A549 treated with DMSO at 1 μM for 4 hours (cell line): ENCODE measurements at places on chromosomes 1 and 21. TPM values are rescaled to one million over a fixed set of nuclear protein-coding genes. Genes with fewer than 3 reads are reported as not detected.

The C1orf122 gene
- total RNA-seq, result 34.0 to 61.2 TPM (median 52.0 TPM) in 5 replicates

The FAM151A gene
- total RNA-seq, result not detected in 5 replicates

The CNIH3 gene
- 0.51 to 0.86 TPM (median 0.62 TPM) in 5 replicates for total RNA-seq

The RSPO1 gene
- 0.08 to 0.21 TPM (median 0.09 TPM) in 5 replicates for total RNA-seq

The OR14K1 gene
- not detected in 5 replicates for total RNA-seq

The LCE1A gene
- not detected in 5 replicates for total RNA-seq

The TMEM52 gene
- 0.64 to 1.1 TPM (median 0.81 TPM) in 5 replicates for total RNA-seq

The SAMD11 gene
- 17.3 to 36.9 TPM (median 28.0 TPM) in 5 replicates for total RNA-seq

The CELA3A gene
- total RNA-seq, result not detected in 5 replicates

The SYNC gene
- 9.6 to 16.2 TPM (median 10.9 TPM) in 5 replicates for total RNA-seq

The MATN1 gene
- 0.10 to 0.12 TPM (median 0.11 TPM) in 4 of 5 replicates, not detected in the other for total RNA-seq

The COL6A2 gene
- 14.0 to 18.0 TPM (median 16.1 TPM) in 5 replicates for total RNA-seq

The FDPS gene
- 161 to 196 TPM (median 162 TPM) in 5 replicates for total RNA-seq

The PGM1 gene
- 36.1 to 40.5 TPM (median 39.4 TPM) in 5 replicates for total RNA-seq

The WLS gene
- total RNA-seq, result 16.7 to 20.6 TPM (median 19.7 TPM) in 5 replicates

The SPEN gene
- total RNA-seq, result 36.7 to 46.5 TPM (median 43.9 TPM) in 5 replicates

The CCDC30 gene
- total RNA-seq, result 0.46 to 1.0 TPM (median 0.77 TPM) in 5 replicates

The ATP1A4 gene
- not detected in 5 replicates for total RNA-seq

The PYHIN1 gene
- total RNA-seq, result not detected in 5 replicates

The CENPF gene
- 73.7 to 85.6 TPM (median 80.3 TPM) in 5 replicates for total RNA-seq

The CFAP74 gene
- total RNA-seq, result 0.02 TPM in 1 of 5 replicates, not detected in the others

The SMCP gene
- total RNA-seq, result not detected in 5 replicates

The CFHR2 gene
- total RNA-seq, result not detected in 5 replicates

The BATF3 gene
- total RNA-seq, result 20.1 to 31.4 TPM (median 29.6 TPM) in 5 replicates

The ITLN2 gene
- 0.14 to 0.30 TPM (median 0.14 TPM) in 3 of 5 replicates, not detected in the others for total RNA-seq

The NID1 gene
- total RNA-seq, result 5.2 to 8.9 TPM (median 8.2 TPM) in 5 replicates

The ZSWIM5 gene
- total RNA-seq, result 0.40 to 0.66 TPM (median 0.55 TPM) in 5 replicates

The NR5A2 gene
- total RNA-seq, result 5.7 to 9.4 TPM (median 7.7 TPM) in 5 replicates

The C1QA gene
- total RNA-seq, result not detected in 5 replicates

The IFI44L gene
- 0.02 to 0.09 TPM (median 0.02 TPM) in 3 of 5 replicates, not detected in the others for total RNA-seq

The DMBX1 gene
- total RNA-seq, result 0.67 to 1.3 TPM (median 1.1 TPM) in 5 replicates

The CCDC18 gene
- total RNA-seq, result 4.0 to 6.3 TPM (median 6.3 TPM) in 5 replicates

The FCRL6 gene
- total RNA-seq, result not detected in 5 replicates

The CLCNKB gene
- 0.05 to 0.08 TPM (median 0.06 TPM) in 3 of 5 replicates, not detected in the others for total RNA-seq

The DISP3 gene
- total RNA-seq, result 0.18 to 0.24 TPM (median 0.21 TPM) in 5 replicates

The PRAMEF33 gene
- total RNA-seq, result not detected in 5 replicates

The BGLAP gene
- total RNA-seq, result 0.40 to 0.53 TPM (median 0.46 TPM) in 3 of 5 replicates, not detected in the others

The OVAAL gene
- not detected in 5 replicates for total RNA-seq

The ZYG11B gene
- total RNA-seq, result 3.7 to 7.0 TPM (median 5.8 TPM) in 5 replicates

The PPP2R5A gene
- 20.0 to 28.3 TPM (median 25.7 TPM) in 5 replicates for total RNA-seq

The NHLH2 gene
- total RNA-seq, result 0.03 TPM in 1 of 5 replicates, not detected in the others

The SLC22A15 gene
- 0.50 to 1.1 TPM (median 0.52 TPM) in 5 replicates for total RNA-seq

The PAX7 gene
- total RNA-seq, result 0.38 to 0.56 TPM (median 0.42 TPM) in 5 replicates

The MNDA gene
- total RNA-seq, result not detected in 5 replicates

The UBE2J2 gene
- total RNA-seq, result 35.4 to 51.3 TPM (median 47.1 TPM) in 5 replicates

The FNDC5 gene
- total RNA-seq, result 0.38 to 0.75 TPM (median 0.53 TPM) in 5 replicates

The AMY1A gene
- total RNA-seq, result not detected in 5 replicates

The PLA2G2D gene
- total RNA-seq, result not detected in 5 replicates

The FAM163A gene
- 0.02 TPM in 1 of 5 replicates, not detected in the others for total RNA-seq

The C1QB gene
- total RNA-seq, result not detected in 5 replicates

The VHLL gene
- not detected in 5 replicates for total RNA-seq

The GJA8 gene
- total RNA-seq, result not detected in 5 replicates

The VWA1 gene
- total RNA-seq, result 6.1 to 16.9 TPM (median 13.8 TPM) in 5 replicates
